Activated CD8-positive, alpha-beta T cell treated with anti-CD3 and anti-CD28 coated beads, Interleukin-2, amount 10 ng/mL, durations not matched to agents 7 days and 5 days (primary cell): ENCODE measurements at places on chromosomes 12 and 14. TPM values are rescaled to one million over a fixed set of nuclear protein-coding genes. Genes with fewer than 3 reads are reported as not detected.

Gene GARIN6
- not detected for total RNA-seq

Gene CLEC4E
- not detected for total RNA-seq

Gene TAS2R10
- total RNA-seq = not detected

Gene SMIM41
- total RNA-seq = not detected

Gene OR8S1
- not detected for total RNA-seq

Gene GLT1D1
- total RNA-seq = not detected

Gene MGP
- total RNA-seq = 0.21 TPM

GRCh38 chr12:69919495-69919894, 94.5 kb downstream of the MYRFL start:
- no peak for DNase-seq

- no peak for DNase-seq
Observed at GRCh38 chr12:115374480-115375185, 690.7 kb upstream of the TBX3 start.

GRCh38 chr12:120470150-120470784, 719 bp upstream of the SRSF9 start:
- no peak for DNase-seq
